ENCODE measurements at places on chromosomes 4 and X.

DNA sequence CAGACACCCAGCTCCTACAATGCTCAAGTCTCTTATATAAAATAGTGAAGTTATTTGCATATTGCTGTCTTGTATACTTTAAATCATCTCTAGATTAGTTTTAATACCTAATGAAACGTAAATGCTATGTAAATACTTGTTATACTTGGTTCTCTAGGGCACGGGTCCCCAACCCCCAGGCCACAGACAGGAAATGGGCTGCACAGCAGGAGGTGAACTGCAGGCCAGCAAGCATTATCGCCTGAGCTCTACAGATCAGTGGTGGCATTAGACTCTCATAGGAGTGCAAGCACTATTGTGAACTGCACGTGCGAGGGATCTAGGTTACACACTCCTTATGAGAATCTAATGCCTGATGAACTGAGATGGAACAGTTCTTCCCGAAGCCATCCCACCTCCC is 395.9 kb upstream of the EMCN start:
- no peak for DNase-seq

DNA sequence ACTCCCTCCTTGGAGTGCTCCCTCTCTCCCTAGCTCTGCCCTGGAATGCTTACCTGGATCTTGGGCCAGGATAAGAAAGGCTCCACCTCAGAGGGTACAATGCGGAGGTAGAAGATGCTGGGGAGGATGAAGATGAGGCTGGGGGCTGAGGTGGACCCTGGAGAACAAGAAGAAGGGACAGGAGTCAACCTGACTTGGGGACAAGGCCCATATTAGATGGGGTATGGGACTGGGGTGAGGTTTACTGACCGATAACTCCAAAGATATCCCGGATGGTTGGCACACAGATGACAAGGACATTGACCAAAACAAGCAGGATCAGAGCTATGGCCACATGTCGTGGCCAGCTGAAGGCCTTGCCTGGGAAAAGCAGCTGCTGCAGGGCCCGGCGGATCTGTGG is 10.6 kb downstream of the SLC38A5 start:
- no peak for DNase-seq

- no peak for DNase-seq
Measured at GRCh38 chr4:7021930-7022664, 21.1 kb upstream of the TADA2B start.

- no peak for DNase-seq
Measured at GRCh38 chr4:112523008-112523721, 7.2 kb upstream of the NEUROG2 start.

DNA sequence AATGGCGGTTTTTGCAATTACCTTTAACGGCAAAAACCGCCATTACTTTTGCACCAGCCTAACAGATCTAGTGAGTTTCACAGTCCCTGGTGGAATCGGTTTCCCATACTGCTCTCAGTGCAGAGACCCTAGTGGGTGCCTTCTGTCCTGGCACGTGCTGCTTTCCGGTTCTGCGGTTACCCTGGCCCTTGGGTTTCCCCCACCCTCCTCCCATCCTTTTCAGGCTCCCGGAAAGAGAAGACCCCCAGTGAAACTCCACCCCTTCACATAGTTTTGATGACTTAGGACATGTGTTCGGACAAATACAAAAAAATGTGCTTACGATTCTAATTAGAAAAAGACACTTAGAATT is 36.9 kb downstream of the NLGN3 start:
- no peak for DNase-seq

GRCh38 chrX:72644946-72645345 is 69.2 kb downstream of the PHKA1 start:
- DNase-seq: no peak

GRCh38 chr4:8240211-8241041 is 29.1 kb upstream of the HTRA3 start:
- no peak for DNase-seq

- no peak for DNase-seq
Measured at GRCh38 chr4:2337896-2338295, 76.0 kb upstream of the MXD4 start.

DNA sequence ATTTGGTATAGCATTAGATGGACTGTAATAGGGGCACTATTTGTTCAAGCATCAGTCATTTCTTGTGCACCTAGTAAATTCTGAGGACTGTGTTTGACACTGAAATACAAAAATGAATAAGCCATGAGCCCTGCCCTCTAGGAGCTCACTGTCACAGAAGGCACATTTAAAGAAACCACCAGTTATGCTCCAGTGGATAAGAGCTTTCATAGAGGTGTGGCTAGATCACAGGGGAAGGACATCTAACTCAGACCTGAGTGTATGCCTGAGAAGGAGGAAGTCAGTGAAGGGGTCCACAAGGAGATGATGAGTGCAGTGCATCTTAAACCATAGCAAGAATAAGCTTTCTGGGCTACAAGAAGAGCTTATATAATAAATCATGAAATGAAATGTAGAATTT is 40.1 kb downstream of the BTC start:
- no peak for DNase-seq

DNA sequence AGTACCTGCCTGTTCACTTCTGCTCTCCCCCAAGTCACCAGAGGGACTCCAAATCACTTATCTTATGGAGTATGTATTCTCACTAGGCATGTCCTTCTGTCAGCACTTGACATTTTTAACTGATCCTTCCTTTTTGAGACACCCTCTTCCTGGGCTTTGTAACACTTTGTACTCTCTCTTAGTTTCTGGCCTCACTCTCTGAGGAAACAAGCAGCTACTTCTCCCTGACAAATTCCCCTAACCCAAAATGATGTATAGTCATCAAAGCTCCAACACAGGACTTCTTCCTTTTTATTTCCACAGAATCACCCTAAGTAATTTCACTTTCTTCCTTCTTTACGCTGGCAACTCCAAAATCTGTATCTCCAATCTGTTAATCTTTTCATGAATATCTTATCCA is 101.8 kb downstream of the ARAP2 start:
- DNase-seq: no peak

GRCh38 chrX:35392232-35392631 is 405.9 kb upstream of the MAGEB16 start:
- DNase-seq: no peak

GRCh38 chr4:110982486-110982885 is 359.6 kb upstream of the PITX2 start:
- no peak for DNase-seq

DNA sequence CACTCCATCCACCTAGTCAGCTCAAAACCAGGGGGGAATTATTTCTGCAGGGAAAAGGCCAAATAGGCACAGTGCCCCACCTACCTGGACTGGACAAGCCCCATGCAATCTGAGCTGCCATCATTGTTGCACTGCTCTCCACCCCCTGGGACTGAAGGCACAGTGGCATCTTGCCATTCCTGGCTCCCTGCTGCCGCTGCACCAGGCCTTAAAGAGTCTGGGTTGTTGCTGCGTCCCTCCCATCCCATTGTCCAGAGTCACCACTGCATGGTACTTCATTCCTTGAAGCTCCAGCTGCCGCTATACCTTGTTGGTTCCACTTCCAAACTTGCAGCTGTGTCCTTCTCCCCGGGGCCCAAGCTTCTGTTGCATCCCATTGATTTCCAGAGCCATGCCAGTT is 629.7 kb downstream of the STIM2 start:
- no peak for DNase-seq

DNA sequence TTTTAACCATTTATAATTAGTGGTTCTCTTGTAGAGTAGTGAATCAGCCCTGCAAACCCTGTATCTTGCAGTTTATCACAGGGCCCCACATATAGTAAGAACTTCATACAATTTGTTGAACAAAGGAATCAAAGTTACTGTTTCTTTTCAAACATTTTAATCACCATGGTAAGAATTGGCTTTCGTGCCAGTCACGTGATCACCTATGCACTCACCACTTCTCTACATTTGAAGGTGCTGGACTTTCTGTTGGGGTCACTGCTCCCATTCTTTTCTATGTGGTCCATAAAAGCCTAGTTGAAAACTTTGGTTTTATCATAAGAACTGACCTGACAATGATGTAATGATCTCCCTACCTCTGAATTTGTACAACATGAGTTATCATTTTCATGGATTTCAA is 426.4 kb upstream of the CPEB2 start:
- no peak for DNase-seq

All from NCI-H2107 (cell line).